ENCODE measurements at places on chromosomes 5 and 9.

DNA sequence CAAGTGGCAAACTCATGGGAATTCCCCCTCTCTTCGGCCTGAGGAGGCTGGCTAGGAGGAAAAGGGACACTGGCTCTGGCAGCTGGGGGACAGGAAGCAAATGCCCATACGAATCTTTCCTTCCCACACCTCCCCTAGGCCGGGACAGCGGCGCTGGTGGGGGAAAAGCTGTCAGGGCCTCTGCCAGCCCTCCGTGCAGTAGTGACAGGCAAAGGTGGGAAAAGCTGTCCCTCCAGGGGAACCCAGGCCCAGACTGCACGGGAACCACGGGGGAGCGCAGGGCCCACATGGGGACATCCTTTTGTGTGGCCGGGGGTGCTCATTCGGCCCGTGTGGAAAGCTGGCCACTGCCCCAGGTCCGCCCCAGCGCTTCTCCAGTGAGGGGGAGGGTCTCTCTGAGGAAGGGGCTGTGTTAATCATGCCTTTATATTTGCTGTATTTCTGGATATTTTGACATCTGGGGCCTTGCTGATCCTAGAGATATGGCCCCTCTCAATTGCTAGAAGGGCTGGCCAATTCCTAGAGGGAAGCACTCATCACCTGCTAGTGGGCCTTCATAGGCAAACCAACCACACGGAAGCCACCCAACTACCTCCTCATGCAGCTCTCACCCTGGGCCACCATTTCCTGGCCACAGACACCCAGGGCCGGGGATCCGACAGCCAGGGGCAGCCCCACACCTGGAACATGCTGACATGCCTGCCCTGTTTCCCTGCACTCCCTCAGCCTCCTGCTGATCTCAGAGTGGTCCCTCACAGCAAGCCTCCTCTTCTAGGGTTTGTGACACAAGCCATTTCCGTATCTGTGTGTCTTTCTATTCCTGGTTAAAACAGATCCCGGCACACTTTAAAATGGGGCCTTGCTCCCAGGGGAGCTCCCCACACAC lies 138.8 kb downstream of the ROR2 start:
- DNase-seq: no peak

DNA sequence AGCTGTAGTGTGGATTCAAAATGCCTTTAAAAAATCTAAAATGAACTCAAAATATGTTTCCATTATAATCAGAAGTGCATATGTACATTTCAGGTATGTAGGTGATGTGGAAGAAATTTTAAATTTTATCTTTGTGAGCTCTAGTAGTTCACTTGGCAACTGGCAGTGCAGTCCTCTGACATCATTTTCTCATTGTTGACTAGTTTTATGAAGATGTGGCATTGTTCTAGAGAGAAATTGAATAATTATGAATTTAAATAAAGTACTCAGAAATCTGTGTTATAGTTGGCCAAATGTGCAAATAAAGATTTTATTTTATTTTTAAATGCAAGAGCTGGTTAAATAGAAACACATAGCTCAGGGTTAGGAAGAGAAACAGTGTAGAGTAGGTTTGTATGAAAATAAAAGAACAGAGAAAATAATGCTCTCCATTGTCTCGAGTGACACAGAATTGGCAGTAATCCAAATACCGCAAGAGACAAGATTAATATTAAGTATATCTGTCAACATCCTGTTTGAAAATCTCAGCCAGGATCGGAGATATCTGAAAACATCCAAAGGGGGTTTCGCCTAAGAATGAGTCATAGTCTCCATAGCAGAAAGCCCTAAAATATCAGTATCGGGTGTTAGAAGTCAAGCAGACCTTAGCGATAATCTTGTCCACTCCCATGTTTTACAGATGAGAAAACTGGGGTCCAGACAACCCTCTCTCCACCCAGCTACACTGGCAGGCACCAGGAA lies 189.4 kb downstream of the CCDC192 start:
- DNase-seq: no peak

DNA sequence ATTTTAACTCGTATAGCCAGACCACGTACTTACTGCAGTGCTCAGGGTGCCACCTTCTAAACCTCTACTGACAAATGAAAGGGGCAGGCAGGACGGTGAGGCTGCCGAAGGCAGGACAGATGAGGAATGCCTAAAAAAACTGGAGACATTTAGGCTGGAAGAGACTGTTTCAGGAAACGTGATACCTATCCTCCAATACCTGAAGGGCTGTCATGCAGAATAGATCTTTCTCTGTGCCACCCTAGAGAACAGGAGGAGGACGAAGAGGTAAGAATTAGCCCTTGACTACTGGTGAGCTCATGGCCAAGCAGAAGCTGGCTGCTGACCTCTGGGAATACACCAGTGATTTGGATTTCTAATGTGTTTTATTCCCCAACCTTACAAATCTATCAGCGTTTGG lies 139.4 kb downstream of the EFNA5 start:
- DNase-seq: no peak

DNA sequence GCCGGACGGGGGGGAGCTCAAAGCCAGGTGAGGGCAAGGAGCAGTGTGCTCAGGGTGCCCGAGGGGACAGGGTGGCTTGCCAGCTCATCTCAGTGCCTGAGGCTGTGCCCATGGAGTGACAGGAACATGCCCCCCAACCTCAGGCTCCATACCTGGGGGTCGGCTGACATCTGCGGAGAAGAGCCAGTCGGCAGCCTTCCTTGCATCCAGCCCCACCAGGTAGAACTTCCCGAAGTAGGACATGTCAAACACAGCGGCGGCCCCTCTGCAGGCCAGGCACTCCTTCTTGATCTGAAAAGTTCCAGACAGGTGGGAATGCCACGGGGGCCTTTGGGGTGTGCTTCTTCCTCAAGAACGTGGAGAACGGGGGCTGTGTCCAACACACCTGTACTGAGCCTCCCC lies 42.1 kb downstream of the SARDH start:
- DNase-seq: no peak

GRCh38 chr5:36359267-36359666 lies 57.6 kb upstream of the RANBP3L start:
- no peak for DNase-seq

DNA sequence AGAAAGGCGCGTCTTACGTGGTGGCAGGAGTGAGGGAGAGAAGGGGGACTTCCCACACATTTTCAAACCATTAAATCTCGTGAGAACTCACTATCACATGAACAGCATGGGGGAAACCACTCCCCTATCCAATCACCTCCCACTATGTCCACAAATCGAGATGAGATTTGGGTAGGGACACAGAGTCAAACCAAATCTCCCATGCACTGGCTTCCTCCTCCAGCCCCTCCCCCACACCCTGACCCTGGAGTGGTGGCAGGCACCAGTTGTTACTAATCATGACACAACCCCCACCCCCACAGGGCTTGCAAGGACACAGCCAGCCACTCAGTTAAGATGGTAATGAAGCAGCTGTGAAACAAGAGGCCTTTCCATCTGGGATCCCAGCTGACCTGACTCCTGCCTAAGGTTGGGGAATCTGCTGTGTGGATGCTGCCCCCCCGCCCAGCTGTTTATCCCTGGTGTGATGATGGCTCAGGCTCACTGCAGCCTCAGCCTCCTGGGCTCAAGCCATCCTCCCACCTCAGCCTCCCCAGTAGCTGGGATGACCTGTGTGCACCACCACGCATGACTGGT lies 57.1 kb upstream of the FUBP3 start:
- no peak for DNase-seq

DNA sequence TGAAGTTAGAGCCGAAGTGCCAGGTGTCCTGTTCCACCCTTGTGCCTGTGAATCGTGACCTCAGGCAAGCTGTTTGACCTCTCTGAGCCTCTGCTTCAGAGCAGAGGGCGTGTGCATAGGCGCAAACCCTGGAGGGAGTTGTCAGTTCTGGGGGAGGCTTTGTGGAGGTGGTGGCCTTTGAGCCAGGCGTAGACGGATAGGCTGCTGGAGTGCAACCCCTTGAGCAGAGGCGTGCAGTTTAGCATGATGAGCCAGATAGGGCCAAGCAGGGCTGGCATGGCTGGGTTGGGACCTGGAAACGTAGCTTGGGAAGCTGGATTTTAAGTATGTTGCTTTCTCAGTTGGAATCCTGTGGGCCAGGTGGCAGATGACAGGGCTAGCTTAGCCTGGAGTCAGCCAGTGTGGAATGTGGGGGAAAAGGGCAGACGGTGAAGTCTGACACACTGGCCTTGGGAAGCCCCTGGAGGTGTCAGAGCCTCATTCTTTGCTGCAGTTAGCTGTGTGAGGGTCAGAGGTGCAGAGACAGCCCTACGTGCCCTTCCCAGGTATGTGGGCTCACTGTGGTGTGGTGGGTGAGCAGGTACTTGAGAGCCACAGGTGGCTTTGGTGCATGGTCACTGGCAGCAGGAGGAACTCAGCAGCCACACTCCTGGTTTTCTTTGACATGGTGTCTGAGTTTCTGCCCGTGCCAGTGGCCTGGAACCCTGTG lies 93.4 kb downstream of the DAB2IP start:
- DNase-seq: no peak

DNA sequence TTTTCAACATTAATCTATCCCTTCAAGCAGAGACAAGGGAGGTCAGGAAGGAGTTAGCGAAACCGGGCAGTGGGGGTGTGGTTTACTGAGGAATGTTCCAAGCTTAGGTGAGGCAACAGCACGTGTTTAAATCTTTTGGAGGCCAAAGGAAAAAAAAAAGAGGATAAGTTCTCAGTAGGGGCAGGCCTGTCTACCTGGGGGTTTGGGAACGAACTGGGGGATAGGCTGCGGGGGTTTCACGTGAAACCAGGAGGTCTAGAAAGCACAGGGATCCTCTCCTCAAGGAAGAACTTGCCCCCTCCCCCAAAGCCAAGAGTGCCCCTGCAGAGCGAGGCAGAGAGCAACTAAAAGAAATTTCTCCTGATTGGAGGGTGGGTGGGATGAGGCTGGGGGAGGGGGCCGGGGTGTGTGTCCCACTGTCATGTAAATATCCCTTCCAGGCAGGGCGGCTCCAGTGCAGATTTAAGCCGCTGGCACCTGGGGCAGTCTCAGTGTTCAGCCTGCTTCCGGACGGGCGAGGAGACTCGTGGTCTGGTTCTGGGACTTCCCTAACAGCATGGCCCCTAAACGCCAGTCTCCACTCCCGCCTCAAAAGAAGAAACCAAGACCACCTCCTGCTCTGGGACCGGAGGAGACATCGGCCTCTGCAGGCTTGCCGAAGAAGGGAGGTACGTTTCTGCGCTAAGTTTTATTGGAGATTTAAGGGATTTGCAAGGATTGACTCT lies 5.5 kb upstream of the SET start:
- peak; percentile 60 for DNase-seq

DNA sequence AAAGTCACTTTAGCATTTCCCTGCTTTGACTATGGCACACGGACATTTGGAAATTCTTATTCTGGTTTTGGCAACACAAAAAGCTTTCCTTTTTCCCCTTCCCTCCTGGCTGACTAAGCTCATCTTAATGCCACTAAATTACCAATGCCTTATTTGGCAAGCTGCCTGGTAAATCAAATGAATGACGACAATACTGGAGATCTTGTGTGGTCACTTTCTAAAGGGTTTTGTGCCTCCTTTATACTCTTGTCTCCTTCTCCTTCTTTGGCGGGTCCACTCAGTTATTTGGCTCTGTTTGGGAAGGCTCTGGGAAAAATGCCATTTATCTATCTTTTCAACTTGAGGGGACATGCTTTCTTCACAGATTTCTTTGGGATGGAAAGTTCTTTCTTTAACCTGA lies 34.9 kb downstream of the SH3GL2 start:
- no peak for DNase-seq

DNA sequence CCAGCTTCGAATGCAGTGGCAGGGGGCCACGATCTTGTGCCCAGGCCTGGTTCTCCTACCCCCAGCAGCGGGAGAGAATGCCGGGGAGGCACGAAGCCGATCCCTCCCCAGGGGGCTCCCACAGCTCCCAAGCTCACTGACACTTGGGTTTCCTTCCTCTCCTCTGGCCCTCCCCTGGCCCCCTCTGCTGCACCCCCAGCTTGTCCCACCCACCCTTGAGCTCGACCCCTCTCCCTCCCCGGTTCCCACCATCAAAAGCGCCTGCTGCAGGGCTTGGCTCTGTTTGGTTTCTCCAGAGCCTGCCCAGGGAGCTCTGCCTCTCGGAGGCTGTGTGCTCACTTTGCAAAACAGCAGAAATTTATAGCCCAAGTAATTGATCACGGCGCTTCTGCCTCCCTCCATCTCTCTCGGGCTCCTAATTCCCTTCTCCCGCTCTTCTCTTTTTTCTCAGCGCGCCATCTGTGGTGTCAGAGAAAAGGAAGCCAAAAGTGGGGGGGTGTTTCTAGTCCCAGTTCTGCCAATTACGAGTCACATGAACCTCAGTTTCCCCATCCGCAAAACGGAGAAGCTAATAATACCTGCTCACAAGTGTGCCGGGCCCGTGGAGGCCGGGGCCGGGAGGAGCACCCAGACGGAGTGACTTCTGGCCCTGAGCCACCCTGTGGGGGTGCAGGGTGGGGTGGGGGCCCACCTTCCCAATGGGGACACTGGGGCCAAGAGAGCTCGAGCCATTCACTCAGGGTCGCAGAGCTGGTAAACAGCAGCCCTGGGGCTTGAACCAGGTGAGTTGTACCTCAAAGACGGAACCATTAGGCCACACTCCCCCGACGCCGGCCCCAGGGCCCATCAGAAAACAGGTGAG lies 141.2 kb upstream of the IER5L start:
- DNase-seq: no peak

GRCh38 chr5:132446621-132447020 lies 44.0 kb downstream of the IRF1 start:
- no peak for DNase-seq

DNA sequence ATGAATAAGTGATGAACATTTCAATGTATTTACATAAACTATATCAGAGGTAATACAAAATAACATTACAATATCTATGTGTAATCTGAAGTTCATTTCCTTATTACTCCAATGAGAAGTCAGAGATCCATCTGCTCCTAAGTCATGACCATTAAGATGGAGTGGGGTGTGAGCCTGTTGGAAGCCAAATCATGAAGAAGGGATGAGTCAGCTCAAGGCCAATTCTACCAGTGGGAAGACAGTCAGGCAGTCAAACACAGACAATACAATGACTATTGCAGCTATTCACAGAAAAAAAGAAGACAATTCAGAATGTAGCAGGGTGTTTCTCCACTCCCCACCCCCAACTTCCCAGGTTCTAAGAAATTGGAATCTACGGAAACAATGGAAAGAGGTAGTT lies 155.0 kb downstream of the NFIB start:
- no peak for DNase-seq

GRCh38 chr9:99905833-99906402 lies 536 bp upstream of the STX17 start:
- DNase-seq: no peak
